Panc1 (cell line): ENCODE measurements at places on chromosomes 16 and 17. TPM values are rescaled to one million over a fixed set of nuclear protein-coding genes. Genes with fewer than 3 reads are reported as not detected.
A peak's percentile ranks its signal among the peaks of the same experiment; 100 is the strongest.

GRCh38 chr16:56075732-56076388 lies 115.4 kb upstream of the GNAO1 start:
- no peaks in the 10 kb centered on the region for H3K36me3 ChIP-seq
- no peak for DNase-seq
- H3K4me3 ChIP-seq = no peak overlapping the region
- H3K4me1 ChIP-seq = no peaks in the 10 kb centered on the region
- H3K27ac ChIP-seq = no peak overlapping the region

- H3K27ac ChIP-seq = no peak overlapping the region
- H3K36me3 ChIP-seq = no peaks in the 10 kb centered on the region
- no peak overlapping the region for H3K4me3 ChIP-seq
- no peaks in the 10 kb centered on the region for H3K27me3 ChIP-seq
Observed at GRCh38 chr17:49290690-49291359, 60.2 kb upstream of the PHOSPHO1 start.

GRCh38 chr16:57371494-57372371 lies 557 bp upstream of the CX3CL1 start:
- no peak overlapping the region for H3K27ac ChIP-seq
- no peaks in the 10 kb centered on the region for H3K27me3 ChIP-seq
- no peak for DNase-seq
- H3K4me1 ChIP-seq = peaks cover 23% of the 10 kb centered on the region
- H3K4me3 ChIP-seq = peak overlapping the region; percentile 59

MLKL gene
- 4.8 TPM for total RNA-seq

- H3K27ac ChIP-seq = no peak overlapping the region
- H3K36me3 ChIP-seq = no peaks in the 10 kb centered on the region
- H3K4me3 ChIP-seq = no peak overlapping the region
- H3K4me1 ChIP-seq = peaks cover 15% of the 10 kb centered on the region
Observed at GRCh38 chr17:56781906-56782305, 51.8 kb downstream of the C17orf67 start.

GRCh38 chr17:8121681-8122421 lies 2.1 kb downstream of the HES7 start:
- no peaks in the 10 kb centered on the region for H3K27me3 ChIP-seq
- DNase-seq = no peak
- H3K27ac ChIP-seq = peak overlapping the region; percentile 65; the same call in 1 of the 2 replicates
- 0 out of 2 replicates have a peak, but pooled peaks cover 4% of the 10 kb centered on the region for H3K4me1 ChIP-seq
- H3K36me3 ChIP-seq = no peaks in the 10 kb centered on the region
- peak overlapping the region; percentile 92 for H3K4me3 ChIP-seq

GRCh38 chr17:82317394-82318168 lies at the start of gene CD7:
Gene CD7 (minus strand): TSS chr17:82317608. CDS start chr17:82317495, 113 bp downstream.
- no peaks in the 10 kb centered on the region for H3K36me3 ChIP-seq
- H3K27ac ChIP-seq = no peak within 1 kb of the TSS
- DNase-seq = no peak
- no peak within 1 kb of the TSS for H3K4me3 ChIP-seq
- no peaks in the 10 kb centered on the region for H3K27me3 ChIP-seq
- peaks cover 7% of the 10 kb centered on the region for H3K4me1 ChIP-seq

NT5C3B gene
- total RNA-seq = 118 TPM

GRCh38 chr17:27402943-27403342 lies 53.3 kb upstream of the KSR1 start:
- H3K4me3 ChIP-seq = no peak overlapping the region
- no peak overlapping the region for H3K27ac ChIP-seq
- H3K36me3 ChIP-seq = no peaks in the 10 kb centered on the region
- no peaks in the 10 kb centered on the region for H3K27me3 ChIP-seq
- DNase-seq = no peak

DNA sequence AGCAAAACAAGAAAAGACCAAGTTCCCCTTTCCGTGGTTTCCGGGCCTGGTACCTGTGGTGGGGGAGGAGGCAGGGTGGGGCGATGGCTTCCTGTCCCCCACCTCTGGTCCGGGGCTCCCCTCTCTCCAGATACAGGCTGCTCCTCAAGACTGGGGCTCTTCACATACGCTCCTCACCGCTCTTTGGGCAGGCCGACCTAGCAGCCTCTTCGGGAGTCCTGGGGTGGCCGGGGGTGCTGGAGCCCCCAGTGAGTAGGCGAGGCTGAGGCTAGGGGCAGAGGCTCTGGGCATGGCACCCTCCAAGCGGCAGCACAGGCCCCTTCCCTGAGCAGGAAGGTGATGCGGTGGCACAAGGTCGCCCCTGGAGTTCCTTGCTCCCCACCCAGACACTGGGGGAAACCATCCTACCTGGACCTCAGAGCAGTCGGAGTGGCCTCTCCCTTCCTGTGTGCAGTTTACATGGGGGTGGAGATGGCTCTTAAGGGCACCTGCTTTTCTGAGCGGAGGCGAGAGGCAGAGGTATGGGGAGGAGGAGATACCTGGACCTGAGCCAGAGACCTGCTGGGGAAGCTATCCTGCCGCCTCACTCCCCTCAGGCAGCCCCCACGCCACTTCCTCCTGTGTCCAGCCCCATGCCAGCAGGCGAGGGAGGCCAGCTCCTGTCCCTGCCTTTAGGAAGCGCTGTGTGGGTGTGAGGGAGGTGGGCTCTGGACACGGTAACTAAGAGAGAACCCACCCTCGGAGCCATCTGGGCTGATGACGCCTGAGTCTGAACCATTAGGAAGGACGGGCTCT lies 891 bp downstream of the CORO1A start:
- H3K4me1 ChIP-seq = peaks cover 6% of the 10 kb centered on the region
- peak overlapping the region; percentile 62 for H3K4me3 ChIP-seq
- no peaks in the 10 kb centered on the region for H3K27me3 ChIP-seq
- no peaks in the 10 kb centered on the region for H3K36me3 ChIP-seq
- H3K27ac ChIP-seq = no peak overlapping the region

GRCh38 chr16:27398894-27399853 lies 2.8 kb upstream of the IL21R start:
- H3K27me3 ChIP-seq = peaks cover 4% of the 10 kb centered on the region
- no peaks in the 10 kb centered on the region for H3K4me1 ChIP-seq
- no peaks in the 10 kb centered on the region for H3K36me3 ChIP-seq
- no peak for DNase-seq
- no peak overlapping the region for H3K4me3 ChIP-seq

GRCh38 chr17:67912656-67913055 lies 83.6 kb downstream of the C17orf58 start:
- H3K4me3 ChIP-seq = no peak overlapping the region
- DNase-seq = no peak
- H3K36me3 ChIP-seq = peaks cover 11% of the 10 kb centered on the region
- no peaks in the 10 kb centered on the region for H3K4me1 ChIP-seq
- H3K27ac ChIP-seq = no peak overlapping the region
- no peaks in the 10 kb centered on the region for H3K27me3 ChIP-seq

GRCh38 chr16:8953064-8953463 lies 10.6 kb downstream of the USP7 start:
- H3K27ac ChIP-seq = no peak overlapping the region
- no peaks in the 10 kb centered on the region for H3K27me3 ChIP-seq
- H3K36me3 ChIP-seq = no peaks in the 10 kb centered on the region

KCNAB3 gene
- total RNA-seq = 3.5 TPM

- H3K27me3 ChIP-seq = no peaks in the 10 kb centered on the region
- DNase-seq = no peak
- no peak overlapping the region for H3K27ac ChIP-seq
Observed at GRCh38 chr17:54353789-54354525, 531.2 kb downstream of the KIF2B start.

DNA sequence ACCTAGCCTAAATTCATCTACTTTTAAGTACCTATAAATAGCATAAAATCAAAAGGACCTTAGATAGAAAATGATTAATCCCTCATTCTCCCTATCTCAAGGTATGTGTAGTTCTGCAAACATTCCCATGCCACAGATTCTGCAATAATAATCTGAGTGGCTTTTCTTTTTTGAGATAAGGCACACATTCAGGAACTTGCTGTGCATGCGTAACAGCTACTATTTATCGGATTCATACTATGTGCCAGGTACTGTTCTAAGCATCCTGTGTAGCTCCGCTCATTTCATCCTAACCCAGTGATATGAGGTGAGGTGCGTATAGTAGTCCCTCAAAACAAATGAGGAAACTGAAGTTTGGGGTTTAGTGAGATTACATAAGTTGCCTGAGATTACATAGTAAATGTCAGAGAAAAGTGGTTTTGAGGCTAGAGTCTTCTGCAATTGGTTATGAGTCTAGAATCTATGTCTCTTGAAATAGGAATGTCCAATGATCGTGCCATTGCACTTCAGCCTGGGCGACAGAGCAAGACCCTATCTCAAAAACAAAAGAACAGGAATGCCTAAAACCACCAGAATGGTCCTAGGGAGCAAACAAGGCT lies 2.0 kb upstream of the ZNF263 start:
- H3K36me3 ChIP-seq = peaks cover 2% of the 10 kb centered on the region
- no peak overlapping the region for H3K27ac ChIP-seq
- no peaks in the 10 kb centered on the region; the same call in 1 of the 2 replicates for H3K4me1 ChIP-seq
- no peak overlapping the region for H3K4me3 ChIP-seq
